ENCODE measurements at places on chromosomes 3 and 15.

DNA sequence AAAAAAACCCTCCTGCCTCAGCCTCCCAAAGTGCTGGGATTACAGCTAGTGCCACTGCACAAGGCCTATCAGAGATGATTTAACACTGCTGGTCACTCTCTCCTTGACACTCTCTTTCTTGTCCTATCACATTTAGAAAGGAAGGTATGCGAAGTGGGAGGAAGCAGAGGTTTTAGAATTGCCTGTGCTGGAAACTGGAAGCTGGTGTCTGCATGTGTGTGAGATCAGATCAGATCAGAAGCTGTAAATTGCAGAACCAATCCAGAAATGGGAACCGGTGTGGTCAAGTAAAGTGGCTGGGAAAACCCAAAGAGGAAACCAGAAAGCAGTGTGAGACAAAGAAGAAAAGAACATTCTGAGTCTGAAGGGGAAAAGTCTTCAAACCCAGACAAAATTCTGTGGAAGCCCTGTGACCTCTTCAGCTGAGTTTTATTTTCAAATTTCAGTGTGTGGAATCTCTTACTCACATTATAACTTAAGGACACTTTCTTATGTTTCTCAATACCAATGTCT lies 2.8 kb downstream of the EFHB start:
- no peaks in the 10 kb centered on the region for H3K27me3 ChIP-seq
- peak overlapping the region; percentile 76 for H3K27ac ChIP-seq
- peaks cover 18% of the 10 kb centered on the region for H3K4me1 ChIP-seq
- H3K4me3 ChIP-seq, result no peak overlapping the region
- no peak for DNase-seq
- H3K36me3 ChIP-seq, result no peaks in the 10 kb centered on the region

- no peak overlapping the region for H3K27ac ChIP-seq
- no peaks in the 10 kb centered on the region for H3K27me3 ChIP-seq
- H3K4me1 ChIP-seq, result no peaks in the 10 kb centered on the region
These were observed 46.3 kb downstream of the GOLIM4 start for GRCh38 chr3:168049367-168049974.

GRCh38 chr3:194272221-194272620 lies 78.9 kb downstream of the CPN2 start:
- H3K27ac ChIP-seq, result peak overlapping the region; percentile 91
- peaks cover 80% of the 10 kb centered on the region for H3K4me1 ChIP-seq
- no peaks in the 10 kb centered on the region for H3K36me3 ChIP-seq
- no peak for DNase-seq
- no peaks in the 10 kb centered on the region for H3K27me3 ChIP-seq

DNA sequence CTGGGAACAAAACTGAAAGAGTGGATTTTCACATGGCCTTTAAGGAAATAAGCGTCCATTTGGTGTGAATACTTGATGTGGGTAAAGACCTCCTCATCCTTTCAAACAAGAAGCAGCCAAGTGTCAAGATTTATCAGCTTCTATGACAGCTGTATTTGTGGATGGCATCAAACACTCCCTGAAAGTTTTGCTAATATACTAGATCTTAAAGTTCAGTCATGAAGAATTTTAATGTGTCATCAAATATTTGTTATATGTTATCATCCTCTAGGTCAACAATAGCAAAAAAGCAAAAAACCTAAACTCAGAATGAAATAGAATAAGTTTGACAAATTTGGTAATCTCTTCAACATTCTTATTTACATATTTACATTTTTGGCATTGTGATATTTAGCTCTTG lies 29.1 kb upstream of the LYSMD4 start:
- H3K4me3 ChIP-seq, result no peak overlapping the region
- H3K4me1 ChIP-seq, result no peaks in the 10 kb centered on the region
- no peaks in the 10 kb centered on the region for H3K27me3 ChIP-seq
- no peak overlapping the region for H3K27ac ChIP-seq

- H3K27ac ChIP-seq, result peak overlapping the region; percentile 58
- H3K4me1 ChIP-seq, result peaks cover 35% of the 10 kb centered on the region
- H3K36me3 ChIP-seq, result no peaks in the 10 kb centered on the region
- H3K27me3 ChIP-seq, result no peaks in the 10 kb centered on the region
These were observed 114.7 kb downstream of the ETFA start for GRCh38 chr15:76196269-76197231.

DNA sequence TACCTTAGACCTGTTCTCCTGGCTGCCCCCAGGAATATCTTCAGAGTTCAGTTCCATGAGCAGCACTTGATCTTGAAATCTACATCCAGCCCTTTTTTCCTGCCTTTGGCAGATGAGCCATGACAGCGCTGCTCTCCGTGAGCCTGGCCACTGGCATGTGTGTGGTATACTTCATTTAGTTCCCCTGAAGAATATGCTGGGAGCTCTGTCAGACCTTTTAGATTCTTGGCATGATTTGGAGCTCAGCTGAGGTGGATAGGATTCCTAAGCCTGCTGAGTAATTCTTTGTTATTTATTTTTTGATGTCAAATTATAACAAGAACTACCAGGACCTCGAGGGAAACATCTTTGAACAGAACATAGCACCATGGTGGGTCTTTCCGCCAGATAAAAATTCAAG lies 121.7 kb downstream of the EDEM1 start:
- H3K36me3 ChIP-seq, result no peaks in the 10 kb centered on the region
- DNase-seq, result no peak
- H3K27me3 ChIP-seq, result no peaks in the 10 kb centered on the region
- H3K4me1 ChIP-seq, result no peaks in the 10 kb centered on the region
- no peak overlapping the region for H3K27ac ChIP-seq

DNA sequence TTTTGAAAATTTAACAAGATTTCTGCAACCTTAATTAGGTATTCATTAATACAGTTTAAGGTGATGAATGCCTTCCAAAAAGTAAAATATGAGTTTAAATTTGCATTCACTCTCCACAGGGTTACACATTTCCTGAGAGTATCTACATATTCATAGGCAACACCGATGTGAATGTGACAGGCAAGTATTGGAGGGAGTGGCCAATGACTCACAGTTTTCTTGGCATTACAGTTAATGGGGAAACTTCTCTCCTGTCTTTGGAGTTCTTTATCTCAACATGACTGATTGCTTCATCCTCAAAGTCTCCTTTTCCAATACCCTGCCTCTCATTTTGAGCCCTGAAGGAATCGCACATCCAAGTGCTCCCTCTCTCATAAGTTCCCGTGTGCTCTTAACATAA lies 181.9 kb upstream of the CHL1 start:
- no peak overlapping the region for H3K4me3 ChIP-seq
- H3K4me1 ChIP-seq, result no peaks in the 10 kb centered on the region
- no peaks in the 10 kb centered on the region for H3K27me3 ChIP-seq
- H3K36me3 ChIP-seq, result no peaks in the 10 kb centered on the region
- DNase-seq, result no peak

DNA sequence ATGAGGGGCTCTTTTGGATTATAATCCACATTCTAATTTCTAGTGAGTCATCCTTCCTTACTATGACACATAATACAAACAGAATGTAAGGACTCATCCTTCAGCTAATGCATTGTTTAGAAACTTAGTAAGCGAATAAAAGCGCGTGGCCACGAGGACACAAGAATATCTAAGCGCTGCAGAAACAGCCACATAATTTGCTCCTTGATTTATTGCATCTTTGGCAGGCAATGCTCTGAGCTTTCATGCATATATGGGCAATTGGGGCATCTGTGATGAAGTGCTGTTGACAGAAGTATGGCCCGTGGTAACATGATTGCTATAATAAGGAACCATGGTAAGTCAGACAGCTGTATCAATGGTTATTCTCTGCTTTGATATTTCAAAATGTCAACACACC lies 191.3 kb upstream of the ZNF385D start:
- H3K27ac ChIP-seq, result no peak overlapping the region
- H3K36me3 ChIP-seq, result no peaks in the 10 kb centered on the region
- H3K4me1 ChIP-seq, result no peaks in the 10 kb centered on the region

DNA sequence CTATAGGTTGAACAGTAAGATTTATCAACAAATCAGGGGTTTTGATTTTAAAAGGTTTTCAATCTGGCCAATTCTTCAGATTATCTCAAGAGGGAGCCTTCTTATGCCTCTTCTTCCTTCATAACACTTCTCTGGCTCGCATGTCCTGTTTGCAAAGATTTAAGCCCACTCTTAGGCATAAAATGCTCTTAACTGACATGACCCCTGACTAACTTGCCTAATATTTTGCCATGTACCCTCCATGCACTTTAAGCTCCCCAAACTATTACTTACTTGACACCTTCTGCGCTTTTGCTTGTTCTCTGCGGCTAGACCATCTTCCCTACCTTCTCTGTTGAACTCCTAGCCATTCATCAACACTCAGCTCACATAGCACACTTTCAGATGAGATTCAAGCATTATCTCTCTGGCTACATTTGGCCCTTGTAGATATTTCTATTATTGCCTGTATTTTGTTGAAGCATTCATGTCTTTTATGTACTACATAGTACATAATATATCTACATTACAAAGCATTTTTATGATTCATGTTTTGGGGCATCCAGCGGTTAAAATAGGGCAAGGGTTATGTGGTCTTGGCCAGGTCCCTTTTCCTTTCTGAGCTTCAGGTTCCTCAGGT lies 1.0 kb upstream of the ARIH1 start:
- peaks cover 16% of the 10 kb centered on the region for H3K36me3 ChIP-seq
- H3K4me3 ChIP-seq, result peak overlapping the region; percentile 67
- H3K27ac ChIP-seq, result peak overlapping the region; percentile 94
- no peaks in the 10 kb centered on the region for H3K27me3 ChIP-seq
- peaks cover 27% of the 10 kb centered on the region for H3K4me1 ChIP-seq

- no peak for DNase-seq
- H3K4me1 ChIP-seq, result no peaks in the 10 kb centered on the region
- no peaks in the 10 kb centered on the region for H3K36me3 ChIP-seq
- peaks cover 47% of the 10 kb centered on the region for H3K27me3 ChIP-seq
These were observed 183.5 kb downstream of the TJP1 start for GRCh38 chr15:29638781-29639180.

GRCh38 chr15:66294157-66294931 lies 976 bp downstream of the DIS3L start:
- peak; percentile 79 for DNase-seq
- peaks cover 28% of the 10 kb centered on the region for H3K4me1 ChIP-seq
- H3K36me3 ChIP-seq, result no peaks in the 10 kb centered on the region

DNA sequence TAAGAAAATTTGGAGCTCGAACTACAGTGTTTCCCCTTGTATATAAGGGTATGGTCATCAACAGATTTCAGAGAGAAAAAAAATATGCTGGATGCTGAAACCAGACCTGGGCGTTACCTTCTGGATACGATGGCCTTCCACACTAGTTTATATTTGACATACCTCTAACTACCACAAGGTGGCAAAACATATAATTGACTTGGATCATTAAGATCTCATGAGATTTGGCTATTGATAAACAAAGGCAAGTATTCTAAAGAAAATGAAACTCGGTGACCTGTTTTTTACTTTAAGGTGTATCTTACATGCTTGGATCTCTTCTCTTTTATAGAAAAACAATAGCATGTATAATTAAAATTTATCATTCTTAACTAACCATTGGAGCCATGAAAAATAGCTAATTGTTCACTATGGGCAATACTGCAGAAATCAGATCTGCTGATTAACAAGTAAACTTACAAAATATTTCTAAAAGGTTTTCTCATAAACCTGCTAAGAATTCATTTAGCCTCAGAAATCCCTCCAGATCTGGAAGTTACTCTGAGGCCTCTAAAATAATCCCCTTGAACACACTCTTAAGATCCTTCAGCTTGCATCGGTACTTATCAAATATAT lies 300.6 kb upstream of the KCNH8 start:
- no peak overlapping the region for H3K4me3 ChIP-seq
- no peaks in the 10 kb centered on the region for H3K27me3 ChIP-seq
- H3K27ac ChIP-seq, result no peak overlapping the region
- DNase-seq, result no peak

- H3K27ac ChIP-seq, result no peak overlapping the region
- H3K4me1 ChIP-seq, result peaks cover 11% of the 10 kb centered on the region
- no peaks in the 10 kb centered on the region for H3K36me3 ChIP-seq
- H3K4me3 ChIP-seq, result no peak overlapping the region
- no peak for DNase-seq
These were observed 21.7 kb downstream of the ARL14 start for GRCh38 chr3:160698599-160699195.

DNA sequence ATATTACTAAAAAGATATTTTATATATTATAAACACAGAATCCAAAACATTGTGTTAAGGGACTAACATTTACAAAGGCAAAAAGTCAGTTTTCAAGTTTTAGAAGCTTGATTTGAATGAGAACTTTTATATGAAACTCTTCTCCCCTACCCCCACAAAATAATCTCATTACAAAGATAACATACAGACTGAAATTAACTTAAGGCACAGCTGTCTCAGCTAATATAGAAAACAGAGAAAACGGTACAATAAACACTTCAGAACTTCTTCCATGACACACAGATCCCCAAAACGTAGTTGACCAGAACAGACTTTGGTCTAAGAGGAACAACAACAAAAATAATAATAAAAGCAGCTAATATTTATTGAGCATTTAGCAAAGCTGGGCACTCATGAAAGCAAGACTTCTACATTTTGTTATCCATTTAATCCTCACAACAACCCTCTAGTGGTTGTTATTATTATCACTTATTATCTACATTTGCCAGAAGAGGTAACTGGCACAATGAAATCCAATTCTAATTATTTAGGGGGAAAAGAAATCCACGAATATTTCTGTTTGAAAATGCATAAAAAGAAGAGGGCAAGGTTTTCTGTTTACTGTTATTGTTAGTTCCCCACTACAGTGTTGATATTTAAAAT lies 68.1 kb downstream of the PFN2 start:
- DNase-seq, result no peak
- H3K27me3 ChIP-seq, result no peaks in the 10 kb centered on the region

- H3K4me3 ChIP-seq, result no peak overlapping the region
- no peaks in the 10 kb centered on the region for H3K36me3 ChIP-seq
- H3K27ac ChIP-seq, result no peak overlapping the region
- DNase-seq, result peak; percentile 71
- no peaks in the 10 kb centered on the region for H3K27me3 ChIP-seq
These were observed 123.5 kb downstream of the RPLP1 start for GRCh38 chr15:69576035-69576526.

DNA sequence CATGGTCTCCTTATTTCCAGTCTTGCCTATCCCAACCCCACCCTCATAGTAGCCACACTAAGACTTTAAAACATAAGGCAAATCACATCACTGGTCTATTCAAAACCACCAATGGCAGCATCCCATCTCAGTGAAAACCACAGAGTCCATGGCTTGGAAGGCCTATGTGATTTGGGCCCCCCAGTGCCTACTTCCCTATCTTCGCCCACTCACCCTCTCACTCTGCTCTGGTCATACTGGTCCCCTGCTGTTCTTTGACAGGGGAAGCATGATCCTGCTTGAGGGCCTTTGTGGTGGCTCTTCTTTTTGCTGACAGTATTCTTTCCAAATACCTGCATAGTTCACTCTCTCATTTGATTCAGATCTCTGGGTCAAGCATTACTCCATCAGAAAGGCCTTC lies 3.3 kb downstream of the GTF2A2 start:
- H3K27me3 ChIP-seq, result no peaks in the 10 kb centered on the region
- no peak overlapping the region for H3K27ac ChIP-seq
- no peak for DNase-seq
- H3K4me3 ChIP-seq, result no peak overlapping the region
- peaks cover 14% of the 10 kb centered on the region for H3K4me1 ChIP-seq
